ENCODE measurements at places on chromosomes 3 and 15.

DNA sequence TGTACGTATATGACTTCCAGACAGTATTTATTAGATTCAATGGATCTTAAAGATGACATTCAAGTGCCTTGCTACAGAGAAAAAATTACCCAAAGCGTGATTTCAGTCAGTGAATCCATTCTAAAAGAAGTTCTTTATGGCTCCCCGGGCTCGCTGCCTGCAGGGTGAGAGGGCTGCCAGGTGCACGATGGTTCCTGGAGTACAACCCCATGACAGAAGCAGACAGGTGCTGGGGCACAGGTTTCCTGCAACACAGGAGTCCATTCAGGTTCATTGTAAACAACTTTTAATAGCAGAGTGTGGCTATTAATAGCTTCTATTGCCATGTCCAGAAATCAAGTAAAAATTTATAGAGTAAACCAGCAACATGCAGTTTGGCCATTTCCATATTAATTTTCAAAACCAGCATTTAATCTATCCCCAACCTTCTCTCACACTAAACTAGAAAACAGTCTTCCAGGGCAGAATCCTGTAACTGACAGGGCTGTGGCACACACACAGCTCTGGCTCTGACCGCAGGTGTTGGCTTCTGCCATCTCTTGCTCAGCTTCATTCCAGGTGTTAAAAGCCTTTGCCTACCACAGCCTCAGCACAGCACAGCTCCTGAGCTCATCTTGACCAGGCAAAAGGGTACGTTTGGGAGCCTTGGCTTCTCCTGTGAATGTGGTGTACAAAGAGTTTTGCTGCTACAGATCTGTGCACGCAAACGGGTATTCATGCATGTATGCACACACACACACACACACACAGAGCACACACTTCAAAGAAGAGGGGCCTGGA, 185.9 kb downstream of the MEX3B start:
- no peak for DNase-seq

DNA sequence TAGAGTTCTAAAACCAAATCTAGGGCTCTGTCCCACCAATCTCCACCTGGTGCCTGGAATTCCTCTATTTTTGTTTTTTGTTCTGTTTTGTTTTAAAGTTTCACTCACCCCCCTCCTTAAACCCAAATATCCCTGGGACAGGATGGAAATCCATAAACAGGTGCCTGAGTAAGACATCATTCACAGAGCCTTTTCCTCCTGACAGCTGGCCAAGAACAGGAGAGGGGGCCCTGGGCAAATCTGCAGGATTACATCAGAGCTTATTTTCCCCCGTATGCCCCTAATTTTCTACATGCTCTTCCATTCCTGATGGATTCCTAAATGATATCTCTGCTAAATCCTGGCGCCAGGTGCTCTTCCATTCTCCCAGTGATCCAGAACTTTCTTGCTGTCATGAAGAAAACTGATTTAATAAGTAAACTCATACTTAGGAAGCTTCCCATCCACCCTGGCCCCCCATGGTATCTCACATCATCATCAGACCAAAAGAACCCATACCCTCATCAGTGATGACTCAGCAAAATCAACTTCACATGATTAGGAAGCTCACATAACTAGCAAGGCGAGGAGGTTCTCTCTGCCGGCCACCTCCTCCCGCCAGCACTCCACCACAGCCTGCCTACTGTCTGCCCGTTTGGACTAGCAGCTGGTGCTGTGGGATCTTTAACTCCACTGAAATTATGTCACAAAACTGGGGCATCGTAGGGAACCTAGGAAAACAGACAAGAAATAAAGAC, 61.0 kb downstream of the LIPC start:
- no peak for DNase-seq

- DNase-seq: no peak
Observed at GRCh38 chr3:128376516-128376915, 90.2 kb downstream of the DNAJB8 start.

GRCh38 chr3:120554812-120555606, 41.1 kb upstream of the NDUFB4 start:
- no peak for DNase-seq

DNA sequence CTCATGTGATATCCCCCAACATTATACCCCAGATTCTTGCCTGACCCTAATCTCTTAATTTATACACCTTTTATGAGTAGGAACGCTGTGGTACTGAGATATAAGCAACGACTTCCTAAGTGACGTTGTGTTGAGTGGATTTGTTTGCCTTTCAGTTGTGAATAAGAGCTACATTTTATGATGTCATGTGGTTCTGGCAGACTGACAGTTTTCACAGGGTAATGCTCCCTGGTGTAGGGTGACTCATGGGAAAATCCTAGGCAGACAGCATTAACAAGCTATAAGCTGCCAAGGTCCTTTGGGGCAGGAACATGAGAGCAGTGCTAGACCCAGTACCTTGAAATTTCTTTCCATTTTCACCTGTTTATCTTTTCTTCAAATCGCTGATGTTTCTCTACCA, 11.2 kb downstream of the C3orf52 start:
- no peak for DNase-seq

DNA sequence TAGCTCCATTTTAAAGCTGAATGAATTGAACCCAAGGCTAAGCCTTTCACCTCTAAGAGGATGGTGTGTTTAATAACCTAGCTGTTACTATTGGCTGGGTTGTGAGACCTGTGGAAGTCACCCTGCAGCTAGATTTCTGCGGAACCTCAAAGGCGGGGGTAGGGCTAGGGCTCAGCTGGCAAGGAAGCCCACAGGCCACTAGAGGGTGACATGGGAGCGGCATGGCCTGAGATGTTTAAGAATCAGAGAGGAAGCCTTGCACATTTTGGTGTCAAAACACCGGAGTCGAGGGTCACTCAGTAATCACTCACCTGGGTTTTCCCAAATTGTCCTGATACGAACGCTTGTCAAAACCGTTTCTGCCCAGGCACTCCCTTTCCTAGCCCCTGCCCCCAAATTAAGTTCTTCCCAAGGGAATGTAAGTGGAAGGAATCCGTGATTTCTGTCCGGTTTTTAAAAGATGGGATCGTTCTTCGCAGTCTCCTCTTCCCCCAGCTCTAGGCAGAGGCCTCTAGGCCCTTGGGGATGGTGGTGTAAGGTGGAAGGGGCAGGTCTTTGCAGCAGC, 3.8 kb upstream of the ACAD9 start:
- peak; percentile 89 for DNase-seq

All from activated CD4-positive, alpha-beta T cell treated with anti-CD3 and anti-CD28 coated beads, Interleukin-2, amount 10 ng/mL, durations not matched to agents 24 days and 14 days (primary cell).